ENCODE measurements at places on chromosomes 6 and 20. TPM values are rescaled to one million over a fixed set of nuclear protein-coding genes. Genes with fewer than 3 reads are reported as not detected.
A peak's percentile ranks its signal among the peaks of the same experiment; 100 is the strongest.

GRCh38 chr6:44263354-44264100 is 1.8 kb downstream of the NFKBIE start:
- DNase-seq, result peak; percentile 65
- H3K36me3 ChIP-seq, result peaks cover 46% of the 10 kb centered on the region
- peaks cover 2% of the 10 kb centered on the region for H3K27me3 ChIP-seq

- H3K27ac ChIP-seq, result no peak overlapping the region
- DNase-seq, result no peak
- no peaks in the 10 kb centered on the region for H3K27me3 ChIP-seq
- H3K4me3 ChIP-seq, result no peak overlapping the region
These were observed 31.6 kb downstream of the SPDEF start for GRCh38 chr6:34524499-34524898.

DNA sequence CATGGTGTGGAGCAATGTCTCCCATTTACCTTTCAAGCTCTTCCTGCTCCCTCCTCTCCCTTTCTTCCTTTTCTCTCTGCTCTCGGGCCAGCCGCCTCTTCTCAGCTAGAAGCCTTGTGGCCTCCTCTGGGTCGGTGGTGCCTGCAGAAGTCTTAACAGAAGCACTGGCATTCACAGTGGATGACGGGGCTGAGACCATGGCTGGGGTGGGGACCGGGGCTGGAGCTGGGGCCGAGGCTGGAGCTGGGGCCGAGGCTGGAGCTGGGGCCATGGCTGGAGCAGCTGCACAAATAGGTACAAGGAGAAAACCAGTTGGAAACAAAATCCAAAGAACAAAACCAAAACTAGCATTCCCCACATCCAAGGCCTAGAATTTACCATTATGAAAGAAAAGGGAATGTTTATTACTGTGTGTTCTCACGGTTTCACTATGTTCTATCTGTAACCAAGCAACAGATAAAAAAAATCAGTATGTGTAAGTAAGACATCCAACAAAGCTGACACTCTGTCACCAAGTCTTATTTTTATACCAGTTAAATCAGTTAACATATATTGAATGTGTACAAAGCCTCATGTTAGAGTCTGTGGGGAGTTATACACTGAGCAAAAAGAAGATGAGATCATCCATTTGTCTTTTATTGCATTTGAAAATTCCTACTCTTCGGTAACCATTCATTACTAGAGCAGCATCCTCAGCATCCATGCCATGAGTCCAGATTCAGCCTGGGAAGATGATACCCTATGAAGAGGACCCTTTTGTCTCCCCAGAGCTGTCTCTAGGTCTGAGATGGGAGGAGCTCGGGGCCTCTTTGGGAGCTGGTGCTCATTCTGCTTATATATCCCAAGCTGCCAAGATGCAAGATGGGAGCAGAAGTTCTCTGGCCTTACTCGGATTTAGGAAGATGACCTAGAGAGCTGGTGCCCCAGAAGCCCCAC is 73.0 kb upstream of the BCLAF1 start:
- DNase-seq, result no peak
- H3K4me3 ChIP-seq, result no peak overlapping the region
- H3K36me3 ChIP-seq, result peaks cover 14% of the 10 kb centered on the region
- no peaks in the 10 kb centered on the region for H3K4me1 ChIP-seq

DNA sequence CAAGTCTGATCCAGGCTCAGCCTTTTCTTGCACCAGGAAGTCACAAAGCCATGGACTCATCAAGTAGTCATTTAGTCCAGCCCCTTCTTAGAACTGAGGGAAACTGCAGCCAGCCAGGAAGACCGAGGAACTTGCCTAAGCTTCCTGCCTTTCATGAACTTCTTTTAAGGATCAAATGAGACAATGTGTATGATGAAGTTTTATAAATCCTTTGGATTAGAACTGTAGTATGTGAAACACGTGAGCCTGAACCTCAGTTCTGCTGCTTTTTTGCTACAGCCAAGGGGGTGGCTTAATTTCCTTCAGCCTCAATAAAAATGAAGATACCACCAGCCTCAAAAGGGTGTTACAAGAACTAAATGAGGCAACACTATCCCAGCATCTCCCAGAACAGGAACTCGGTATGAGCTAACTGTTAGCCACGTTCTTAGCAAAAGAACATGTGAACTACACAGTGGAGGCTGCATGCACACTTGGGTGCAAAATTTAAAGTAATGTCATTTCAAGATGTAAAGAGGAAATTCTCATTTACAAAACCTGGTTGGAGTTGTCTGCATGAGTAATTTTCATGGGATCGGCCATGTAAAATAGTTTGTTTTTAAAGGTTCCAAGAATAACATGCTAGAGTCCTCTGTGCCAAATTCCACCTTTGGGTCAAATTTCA is 76.0 kb upstream of the TBC1D7 start:
- H3K36me3 ChIP-seq, result no peaks in the 10 kb centered on the region
- no peak for DNase-seq
- peaks cover 7% of the 10 kb centered on the region for H3K4me1 ChIP-seq

GRCh38 chr6:14984519-14984853 is 261.4 kb upstream of the JARID2 start:
- peak; percentile 90 for DNase-seq
- H3K27ac ChIP-seq, result peak overlapping the region; percentile 37
- H3K4me1 ChIP-seq, result peaks cover 10% of the 10 kb centered on the region
- no peaks in the 10 kb centered on the region for H3K27me3 ChIP-seq
- H3K36me3 ChIP-seq, result no peaks in the 10 kb centered on the region
- H3K4me3 ChIP-seq, result no peak overlapping the region

- H3K27me3 ChIP-seq, result no peaks in the 10 kb centered on the region
- DNase-seq, result peak; percentile 72
- H3K27ac ChIP-seq, result peak overlapping the region; percentile 100
- H3K36me3 ChIP-seq, result peaks cover 12% of the 10 kb centered on the region
These were observed 1.2 kb upstream of the C6orf62 start for GRCh38 chr6:24720131-24720603.

GRCh38 chr6:130981409-130981808 is 81.6 kb downstream of the EPB41L2 start:
- no peaks in the 10 kb centered on the region for H3K36me3 ChIP-seq
- DNase-seq, result no peak
- no peaks in the 10 kb centered on the region for H3K27me3 ChIP-seq
- no peak overlapping the region for H3K27ac ChIP-seq

Gene RAE1
- 37.0 TPM for polyA plus RNA-seq

Gene ZC2HC1B
- not detected for polyA plus RNA-seq
